T-helper 22 cell (primary cell): ENCODE measurements at places on chromosomes 11 and 22.

- DNase-seq = no peak
These were observed 12.9 kb downstream of the MN1 start for GRCh38 chr22:27788500-27789288.

DNA sequence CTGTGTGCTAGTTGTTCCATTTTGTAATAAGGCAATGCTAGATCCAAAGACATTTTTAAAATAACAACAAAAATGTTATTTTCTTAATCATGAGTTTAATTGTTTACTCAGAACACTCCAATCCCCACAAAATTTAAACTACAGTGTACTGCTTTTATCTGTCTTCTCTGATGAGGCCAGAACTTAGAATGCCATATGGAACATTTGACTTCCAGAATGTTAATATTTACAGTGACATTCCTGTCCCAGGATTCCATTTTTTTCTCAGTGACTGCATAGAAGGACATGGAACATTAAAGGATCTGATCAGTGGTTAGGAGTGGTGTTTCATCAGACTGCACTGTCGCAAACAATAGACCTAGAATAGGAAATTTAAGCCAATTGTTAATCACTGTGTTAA is 494.9 kb upstream of the ARHGAP42 start:
- no peak for DNase-seq

GRCh38 chr11:134359646-134360045 is 27.9 kb downstream of the GLB1L2 start:
- no peak for DNase-seq

GRCh38 chr22:38707346-38707745 is 1.6 kb downstream of the GTPBP1 start:
- no peak for DNase-seq

- no peak for DNase-seq
These were observed 44.7 kb downstream of the NF2 start for GRCh38 chr22:29647954-29648737.

DNA sequence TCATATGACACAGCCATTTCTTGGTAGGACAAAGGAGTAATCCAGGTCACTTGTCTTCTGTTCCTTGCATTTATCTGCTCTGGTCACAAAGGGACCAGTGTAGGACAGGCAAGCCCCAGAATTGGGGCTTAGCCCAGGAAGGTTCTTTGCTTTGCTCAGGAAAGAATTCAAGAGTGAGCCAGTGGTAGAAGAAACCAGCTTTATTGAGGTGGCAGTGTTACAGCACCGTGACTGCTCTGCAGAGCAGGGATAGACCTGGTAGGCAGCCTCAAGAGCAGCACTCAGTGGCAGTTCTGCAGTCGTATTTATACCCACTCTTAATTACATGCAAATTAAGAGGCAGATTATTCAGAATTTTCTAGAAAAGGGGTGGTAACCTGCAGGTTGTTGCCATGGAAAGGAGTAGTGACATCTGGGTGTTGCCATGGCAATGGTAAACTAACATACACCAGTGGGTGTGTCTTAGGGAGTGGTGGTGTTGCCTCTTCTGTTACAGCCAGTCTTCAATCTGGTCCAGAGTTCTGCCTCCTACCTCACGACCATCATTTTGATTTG is 84.9 kb upstream of the RAB1B start:
- no peak for DNase-seq

DNA sequence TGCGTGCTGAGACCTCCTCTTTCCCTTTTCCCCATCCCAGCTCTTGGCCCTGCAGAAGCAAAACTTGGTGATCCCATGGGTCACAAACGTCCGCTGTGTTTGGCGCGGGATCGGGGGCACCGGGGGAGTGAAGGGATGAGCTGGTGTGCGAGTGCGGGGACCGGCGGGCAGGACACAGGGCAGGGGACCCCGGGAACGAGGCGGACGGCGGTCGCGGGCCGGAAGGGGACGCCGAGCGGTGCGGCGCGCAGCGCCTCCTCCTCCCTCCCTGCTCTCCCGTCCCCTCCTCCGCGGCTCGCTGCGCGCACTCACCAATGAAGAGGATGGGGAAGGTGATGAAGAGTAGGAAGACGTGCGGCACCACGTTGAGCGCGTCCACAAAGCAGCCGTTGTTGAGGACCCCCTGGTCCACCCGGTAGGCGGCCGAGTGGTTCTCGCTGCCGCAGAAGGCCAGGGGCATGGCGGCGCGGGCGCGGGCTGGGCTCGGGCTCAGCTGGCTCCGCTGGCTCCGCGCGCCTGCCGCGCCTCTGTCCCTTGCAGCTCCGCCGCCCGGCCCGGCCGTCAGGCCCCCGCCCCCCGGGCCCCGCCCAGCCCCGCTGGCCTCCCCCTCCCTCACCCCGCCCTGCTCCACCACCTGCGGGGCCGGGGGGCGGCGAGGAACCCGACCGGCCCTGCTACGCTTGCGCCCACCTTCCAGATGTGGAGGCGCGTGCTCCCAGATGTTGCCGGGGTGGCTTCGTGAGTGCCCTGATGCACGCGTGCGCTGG is at the start of gene ABCC8:
ABCC8 (minus strand) TSS at position 529 of the 767 bp plus-strand sequence; CDS start at position 460, 69 bp downstream.
- no peak for DNase-seq

GRCh38 chr22:38966942-38967341 is 9.5 kb downstream of the APOBEC3A start:
- no peak for DNase-seq

DNA sequence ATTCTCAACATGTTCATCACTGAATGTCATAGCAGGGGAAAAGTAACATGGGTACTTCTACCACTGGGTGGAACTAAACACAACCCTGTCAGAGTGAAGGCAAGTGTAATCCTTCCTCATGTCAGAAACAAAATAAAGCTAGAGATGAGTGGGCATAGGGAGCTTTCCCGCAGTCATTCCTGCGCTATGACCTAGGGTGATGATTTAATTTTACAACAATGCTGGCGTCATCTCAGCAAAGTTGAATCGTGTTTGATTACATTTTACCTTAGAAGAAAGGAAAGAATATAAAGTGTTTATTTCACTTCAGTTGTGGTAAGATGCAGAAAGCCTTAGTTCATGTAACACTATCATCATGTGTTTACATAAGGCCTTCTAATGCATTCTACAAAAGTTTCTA is 355.6 kb downstream of the METTL15 start:
- no peak for DNase-seq
